Spleen (tissue), 13 donors: ENCODE measurements at places on chromosomes 5 and 9.
A peak's percentile ranks its signal among the peaks of the same experiment; 100 is the strongest.

DNA sequence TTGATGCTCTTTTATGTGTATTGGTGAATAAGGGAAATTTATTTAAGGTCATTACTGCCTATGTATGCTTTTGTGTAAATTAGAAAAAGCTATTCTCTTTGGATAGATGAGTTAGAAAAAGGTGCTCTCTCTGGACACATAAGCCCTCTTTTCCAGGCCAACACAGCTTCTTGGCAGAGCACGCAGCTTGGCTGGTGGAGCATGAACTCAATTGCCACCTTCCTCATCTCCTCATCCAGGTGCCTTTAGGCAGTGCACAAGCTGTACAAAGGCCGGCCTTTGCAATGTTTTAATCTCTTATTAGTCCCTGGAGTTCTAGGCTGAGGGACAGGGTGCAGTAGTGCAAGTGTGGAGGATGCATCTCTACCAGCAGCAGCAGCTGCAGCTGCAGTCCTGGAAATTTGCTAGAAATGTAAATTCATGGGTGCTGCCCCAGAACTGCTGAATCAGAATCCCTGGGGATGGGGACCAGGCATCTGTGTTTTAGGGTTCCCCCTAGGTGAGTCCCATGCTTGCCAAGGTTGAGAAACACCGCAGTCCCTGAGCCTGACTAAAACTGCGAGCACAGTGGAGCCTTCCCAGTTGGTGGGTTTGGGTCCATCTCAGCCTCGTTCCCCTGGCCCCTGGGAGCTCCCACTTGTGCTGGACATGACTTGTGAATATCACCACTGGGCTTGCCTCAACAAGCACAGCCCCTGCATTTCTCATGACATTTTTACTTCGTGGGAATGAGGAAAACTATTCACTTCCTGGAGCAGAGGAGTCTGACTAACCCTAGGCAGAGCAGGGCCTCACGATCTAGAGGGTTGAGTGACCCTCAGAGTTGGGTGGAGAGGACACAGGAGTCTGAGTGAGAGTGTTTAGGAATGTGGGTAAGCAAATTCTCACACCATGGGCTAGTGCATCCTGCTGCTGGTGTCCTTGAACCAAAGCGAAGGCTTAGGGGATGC lies 272.3 kb downstream of the ZSWIM6 start:
- DNase-seq = no peak

DNA sequence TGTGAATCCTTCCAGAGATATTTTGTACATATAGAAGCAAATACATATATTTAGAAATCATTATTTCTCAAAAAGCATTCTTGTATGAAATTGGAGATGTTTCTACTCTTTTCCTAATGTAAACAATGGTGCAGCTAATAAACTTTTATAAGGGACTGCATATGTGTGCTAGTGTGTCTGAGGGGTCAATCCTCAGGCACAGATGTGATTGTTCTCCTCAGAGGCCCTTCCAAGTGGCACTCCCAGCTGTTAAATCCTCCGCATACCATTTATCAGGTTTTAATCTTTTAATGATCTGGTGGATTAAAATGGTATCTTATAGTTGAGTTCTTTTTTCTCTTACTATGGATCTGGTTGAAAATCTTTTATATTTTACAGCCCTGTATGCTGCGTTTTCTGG lies 5.6 kb upstream of the OMD start:
- no peak for DNase-seq

DNA sequence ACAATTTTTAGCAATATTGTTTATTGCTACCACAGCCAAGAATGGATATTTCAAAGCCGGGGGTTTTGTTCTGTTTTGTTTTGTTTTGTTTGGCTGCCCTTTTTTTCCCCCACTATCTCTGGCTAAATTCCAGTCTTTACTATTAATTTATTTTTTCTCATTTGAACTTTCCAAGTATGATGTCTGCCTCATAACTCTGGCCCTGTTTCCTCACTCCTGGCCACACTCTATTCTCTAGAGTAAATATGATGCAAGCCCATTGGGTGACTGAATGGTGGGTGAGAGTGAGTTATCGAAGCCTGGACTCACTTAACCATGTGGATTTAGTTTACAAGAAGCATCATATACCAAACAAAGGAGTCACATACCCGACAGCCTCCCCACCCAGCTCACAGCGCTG lies 41.9 kb downstream of the WDR36 start:
- no peak for DNase-seq

- no peak for DNase-seq
Measured at GRCh38 chr9:129568560-129569501, 52.1 kb downstream of the C9orf50 start.

GRCh38 chr9:137302118-137302448 lies at the start of gene NRARP:
TSS of gene NRARP (minus strand) at chr9:137302271. CDS start at chr9:137301928, 343 bp downstream.
- peak; percentile 96 for DNase-seq

DNA sequence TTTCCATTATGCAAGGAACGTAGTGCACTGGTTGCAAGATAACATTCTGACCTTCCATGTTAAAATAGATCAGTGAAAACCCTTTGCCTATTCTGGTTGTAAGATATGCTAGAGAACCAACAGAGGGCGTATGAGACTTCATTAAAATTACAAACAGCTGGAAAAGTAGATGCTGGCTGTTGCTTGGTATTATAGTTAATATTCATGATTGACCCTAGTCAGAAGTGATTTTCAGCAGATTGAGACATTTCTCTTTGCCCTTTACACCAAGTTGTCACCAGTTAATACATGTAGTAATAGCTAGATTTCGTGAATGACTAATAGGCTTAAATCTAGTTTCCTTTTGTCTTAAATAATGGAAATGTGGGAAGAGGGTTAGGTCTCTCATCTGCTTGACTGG lies 13.8 kb upstream of the FGF18 start:
- no peak for DNase-seq

DNA sequence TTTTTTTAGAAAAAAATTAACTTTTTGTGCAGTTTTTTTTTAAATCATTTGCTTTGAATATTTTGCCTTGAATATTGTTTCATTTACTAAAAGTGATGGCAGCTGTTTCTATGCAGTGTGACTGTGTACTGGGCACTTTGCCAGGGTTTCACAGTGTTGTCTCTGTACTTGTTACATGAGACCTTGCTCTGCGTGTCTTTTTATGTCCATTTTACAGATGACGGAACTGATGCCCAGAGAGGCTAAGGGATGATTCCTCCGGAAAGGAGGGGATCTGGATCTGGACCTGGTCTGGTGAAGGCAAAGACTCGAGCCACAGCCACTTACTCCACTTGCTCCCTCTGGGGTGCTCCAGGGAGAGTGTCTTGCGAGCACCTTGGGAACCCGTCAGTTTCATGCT lies 124.8 kb upstream of the PTCH1 start:
- DNase-seq = no peak

DNA sequence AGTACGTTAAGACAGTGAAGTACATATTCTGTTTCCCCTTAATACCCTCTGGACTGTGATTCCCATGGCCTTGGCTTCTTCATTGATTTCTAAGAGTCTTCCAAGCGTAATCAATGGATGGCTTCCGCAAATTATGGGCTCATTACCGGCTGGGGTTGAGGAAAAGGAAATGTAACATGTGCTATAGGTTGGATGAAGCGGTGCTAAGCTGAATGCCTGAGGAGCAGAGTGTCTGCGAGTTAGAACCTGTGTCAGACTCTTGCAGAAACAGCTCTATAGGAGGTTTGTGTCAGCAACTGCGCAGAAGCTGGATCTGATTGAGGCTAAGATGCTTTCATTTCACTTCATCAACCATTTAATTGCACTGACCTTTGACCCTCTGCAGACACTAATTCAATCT lies 114.3 kb upstream of the CDH18 start:
- no peak for DNase-seq

DNA sequence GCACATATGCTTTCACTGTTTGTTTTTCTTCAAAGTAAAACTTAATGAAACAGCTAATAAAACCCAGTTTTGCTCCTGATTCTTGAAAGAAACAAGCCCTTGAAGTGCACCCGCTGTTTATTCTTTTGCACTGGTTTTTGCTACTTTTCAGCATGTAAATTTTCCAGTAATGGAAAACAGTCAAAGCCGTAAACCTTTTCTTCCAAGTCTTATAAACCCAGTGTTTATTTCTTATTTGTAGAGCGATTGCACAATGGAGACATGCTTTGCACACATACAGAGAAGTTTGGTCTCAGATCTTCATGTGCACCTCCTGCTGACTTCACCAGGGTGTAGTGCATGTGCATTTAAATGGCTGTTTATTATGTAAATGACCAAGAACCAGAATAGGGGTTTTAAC lies 51.8 kb downstream of the ATG10 start:
- no peak for DNase-seq

DNA sequence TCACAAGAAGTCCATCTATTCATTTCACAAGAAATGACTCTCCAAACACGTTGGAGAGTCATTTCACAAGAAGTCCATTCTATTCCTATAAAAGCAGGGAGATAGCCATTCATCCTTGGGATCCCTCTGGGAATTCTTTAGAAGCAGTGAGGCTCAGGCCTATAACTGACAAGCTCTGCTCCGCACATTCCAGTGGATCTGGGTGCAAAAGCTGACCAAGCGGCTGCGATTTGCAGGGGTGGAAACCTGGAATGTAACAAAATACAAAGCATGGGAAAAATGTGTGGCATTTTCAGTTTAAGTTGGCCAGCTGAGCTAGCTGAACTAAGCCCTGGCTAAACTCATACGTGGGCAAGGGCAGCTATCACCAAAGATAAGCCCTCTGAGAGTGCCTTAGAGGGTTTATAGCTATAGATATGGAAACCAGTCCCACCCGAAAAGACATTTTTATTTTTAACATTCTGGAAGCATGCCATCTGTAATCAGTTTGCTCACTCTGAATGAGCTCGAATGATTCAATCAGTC lies 8.7 kb downstream of the TAS2R1 start:
- no peak for DNase-seq
